ENCODE measurements at places on chromosomes 7 and 10. TPM values are rescaled to one million over a fixed set of nuclear protein-coding genes. Genes with fewer than 3 reads are reported as not detected.
A peak's percentile ranks its signal among the peaks of the same experiment; 100 is the strongest.

Gene ABCB8
- total RNA-seq = 39.8 TPM

Gene TMEM26
- not detected for total RNA-seq

Gene CAV2
- 385 TPM for total RNA-seq

Gene OPN1SW
- not detected for total RNA-seq

Gene IFIT1
- 9.8 TPM for total RNA-seq

Gene SFRP5
- total RNA-seq = 3.2 TPM

Gene COL17A1
- 1.2 TPM for total RNA-seq

Gene ZNF33B
- total RNA-seq = 30.4 TPM

DNA sequence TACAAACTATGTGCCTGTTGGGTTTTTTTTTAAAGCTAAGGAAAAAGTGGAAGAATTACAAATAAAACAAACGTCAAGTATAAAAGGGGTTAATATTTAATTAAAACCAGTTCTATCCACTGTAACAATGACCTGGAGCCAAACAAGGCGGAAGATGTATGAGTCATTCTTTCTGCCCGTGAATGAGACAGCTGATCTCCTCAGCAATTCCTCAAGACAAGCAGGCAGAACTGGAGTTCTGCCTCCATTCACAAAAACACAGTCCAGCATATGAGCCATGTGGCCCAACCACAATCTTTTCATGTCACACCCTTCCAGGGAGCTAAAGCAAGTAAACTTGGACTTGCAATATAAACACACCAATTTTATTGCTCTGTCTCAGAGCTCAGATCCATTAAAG lies 8.4 kb downstream of the ETV1 start:
- DNase-seq = no peak

DNA sequence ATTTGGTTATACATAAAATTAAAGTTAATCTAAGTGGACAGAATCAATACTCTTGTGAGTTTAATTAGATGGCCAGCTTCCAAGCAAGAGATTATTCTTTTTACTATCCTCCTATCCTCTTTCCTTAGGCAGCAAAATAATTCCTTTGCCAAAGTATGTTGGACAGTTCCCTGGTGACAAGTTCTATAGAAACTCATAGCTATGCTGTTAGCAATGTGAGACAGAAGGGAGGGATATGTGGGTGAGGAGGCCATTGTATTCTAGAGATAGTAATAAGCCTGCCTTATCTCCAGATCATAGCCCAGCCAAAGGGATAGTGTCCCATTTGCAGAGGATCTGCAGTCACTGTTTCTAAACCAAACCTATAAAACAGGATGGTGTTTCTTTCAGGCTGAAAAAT lies 181.6 kb upstream of the HDAC9 start:
- no peak for DNase-seq

- no peak for DNase-seq
Observed at GRCh38 chr10:103609231-103610082, 116.0 kb downstream of the NEURL1 start.

GRCh38 chr7:91045606-91046005 lies 218.6 kb upstream of the FZD1 start:
- no peak for DNase-seq

DNA sequence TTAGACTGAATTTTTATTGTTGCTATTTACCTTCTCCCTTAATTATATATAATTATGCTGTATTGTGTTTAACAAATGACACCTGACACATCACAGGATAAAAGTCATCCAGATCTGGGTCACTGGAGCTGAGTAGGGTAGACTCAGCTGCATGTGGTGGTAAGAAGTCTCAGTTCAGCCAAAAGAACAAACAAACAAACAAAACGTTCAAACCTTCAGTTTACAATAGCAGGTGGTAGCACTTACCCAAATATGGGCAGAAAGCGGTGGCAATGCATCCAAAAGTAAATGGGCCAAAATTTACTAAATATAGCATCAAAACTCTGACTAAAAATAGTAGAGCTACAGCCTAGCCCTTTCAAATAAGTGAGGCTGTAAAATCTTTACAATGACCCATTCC lies 42.2 kb downstream of the ZWINT start:
- DNase-seq = no peak

- DNase-seq = no peak
Observed at GRCh38 chr10:94123258-94123995, 129.7 kb downstream of the PLCE1 start.

GRCh38 chr10:114648368-114648767 lies 9.7 kb downstream of the ABLIM1 start:
- DNase-seq = no peak

GRCh38 chr10:24209946-24210491 lies 1.1 kb downstream of the KIAA1217 start:
- DNase-seq = no peak

DNA sequence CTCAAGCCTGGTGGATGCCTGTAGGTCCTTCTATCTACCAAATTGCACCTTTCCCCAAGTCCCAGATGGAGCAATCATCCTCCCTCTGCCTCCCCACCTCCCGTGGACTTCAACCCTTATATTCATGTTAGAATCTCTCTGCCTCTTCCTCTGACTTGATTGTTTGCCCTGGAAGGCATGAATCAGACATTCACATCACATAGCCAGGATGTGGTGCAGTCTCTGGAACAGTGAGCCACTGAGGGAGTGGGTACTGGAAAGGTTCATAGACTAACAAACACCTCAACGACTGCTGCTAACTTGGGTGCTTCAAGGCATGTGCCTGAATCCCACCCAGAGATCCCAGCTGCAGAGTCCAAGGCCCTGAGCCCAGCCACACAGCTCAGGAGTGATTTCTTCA lies 494.0 kb downstream of the TNS3 start:
- DNase-seq = no peak

GRCh38 chr10:49118430-49119074 lies 3.2 kb upstream of the VSTM4 start:
- no peak for DNase-seq

DNA sequence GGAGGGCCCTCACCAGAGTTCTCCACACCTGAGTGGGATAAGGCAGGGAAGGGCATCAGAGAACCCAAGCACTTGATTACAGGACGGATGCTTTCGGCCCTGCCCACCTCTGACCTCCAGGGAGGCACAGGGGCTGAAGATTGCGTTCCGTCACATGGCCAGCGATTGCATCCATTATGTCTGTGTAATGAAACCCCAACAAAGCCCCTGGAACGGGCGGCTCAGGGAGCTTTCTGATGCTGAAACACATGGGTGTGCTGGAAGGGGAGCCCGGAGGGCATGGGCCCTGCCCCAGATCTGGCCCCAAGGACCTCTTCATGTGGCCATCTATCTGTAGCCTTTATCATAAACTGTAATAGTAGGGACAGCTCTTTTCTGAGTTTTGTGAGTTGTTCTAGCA lies 117.2 kb downstream of the PTPN20 start:
- DNase-seq = peak; percentile 12

DNA sequence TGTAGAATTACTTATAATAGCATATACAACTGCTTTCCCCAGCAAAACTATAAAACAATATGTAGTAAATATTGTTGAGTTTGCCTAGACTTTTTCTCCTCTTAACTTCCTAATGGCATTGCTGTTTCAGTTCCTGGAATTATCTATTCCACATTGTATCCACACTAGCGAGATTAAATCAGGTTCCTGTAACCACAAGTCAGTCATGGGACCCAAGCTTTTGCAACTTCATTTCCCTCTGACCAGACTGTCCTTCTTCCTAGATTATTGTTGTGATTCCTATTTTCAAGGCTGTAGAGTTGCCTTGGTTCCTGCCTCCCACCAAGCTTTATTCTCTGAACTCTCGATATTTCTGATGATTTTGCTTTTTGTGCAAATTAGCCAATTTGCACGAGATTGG lies 173.3 kb upstream of the ZNF804B start:
- DNase-seq = no peak

DNA sequence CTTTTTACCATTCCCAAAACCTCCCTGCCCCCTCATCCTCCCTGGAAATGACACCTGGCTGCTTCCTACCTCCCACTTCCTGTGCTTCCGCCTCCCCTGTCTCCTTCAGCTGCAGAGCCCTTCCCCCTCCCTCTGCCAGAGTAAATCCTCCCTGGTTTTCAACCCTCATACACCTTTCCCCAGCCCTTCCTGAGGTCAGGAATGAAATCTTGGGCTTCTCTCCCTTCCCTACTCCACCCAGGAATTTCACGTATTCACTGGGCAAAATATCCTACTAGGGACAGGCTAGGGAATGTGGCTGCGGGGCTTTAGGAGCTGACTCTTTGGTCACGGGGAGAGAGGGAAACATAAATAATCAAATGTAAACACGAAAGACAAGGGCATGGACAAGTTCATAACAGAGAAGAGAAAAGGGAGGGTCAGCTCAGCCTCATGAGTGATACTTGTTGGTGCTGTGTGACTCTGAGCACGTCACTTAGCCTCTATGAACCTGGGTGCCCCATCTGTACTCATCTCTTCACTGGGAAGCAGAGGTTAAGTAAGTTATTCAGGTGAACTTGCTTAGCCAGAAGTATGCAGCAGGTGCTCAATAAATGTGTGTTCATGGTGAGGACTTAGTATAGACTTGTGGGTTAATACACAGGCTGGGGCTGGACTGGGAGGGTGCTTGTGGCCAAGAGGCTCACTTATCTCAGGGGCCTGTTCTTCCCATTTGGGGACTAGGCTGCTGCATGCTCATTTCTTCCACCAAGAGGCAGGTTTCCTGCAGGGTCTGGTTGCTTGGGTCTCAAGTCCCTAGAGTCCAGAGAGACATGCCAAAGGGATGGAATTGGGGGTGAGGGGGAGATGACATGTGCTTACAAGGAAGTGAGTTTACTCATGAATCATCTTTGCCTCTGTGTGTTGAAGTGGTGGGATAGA lies 10.0 kb upstream of the DUSP5 start:
- no peak for DNase-seq

DNA sequence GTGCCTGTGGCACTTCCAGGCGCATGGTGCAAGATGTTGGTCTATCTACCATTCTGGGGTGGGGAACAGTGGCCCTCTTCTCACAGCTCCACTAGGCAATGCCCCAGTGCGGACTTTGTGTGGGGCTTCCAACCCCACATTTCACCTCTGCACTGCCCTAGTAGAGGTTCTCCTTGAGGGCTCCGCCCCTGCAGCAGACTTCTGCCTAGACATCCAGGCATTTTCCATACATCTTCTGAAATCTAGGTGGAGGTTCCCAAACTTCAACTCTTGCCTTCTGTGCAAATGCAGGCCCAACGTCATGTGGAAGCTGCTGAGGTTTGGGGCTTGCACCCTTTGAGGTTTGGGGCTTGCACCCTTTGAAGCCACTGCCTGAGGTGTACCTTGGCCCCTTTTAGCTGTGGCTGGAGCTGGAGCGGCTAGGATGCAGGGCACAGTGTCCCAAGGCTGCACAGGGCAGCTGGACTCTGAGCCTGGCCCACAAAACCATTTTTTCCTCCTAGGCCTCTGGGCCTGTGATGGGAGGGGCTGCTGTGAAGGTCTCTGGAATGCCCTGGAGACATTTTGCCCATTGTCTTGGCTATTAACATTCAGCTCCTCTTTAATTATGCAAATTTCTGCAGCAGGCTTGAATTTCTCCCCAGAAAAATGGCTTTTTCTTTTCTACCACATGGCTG lies 130.6 kb upstream of the EFCAB10 start:
- DNase-seq = no peak

DNA sequence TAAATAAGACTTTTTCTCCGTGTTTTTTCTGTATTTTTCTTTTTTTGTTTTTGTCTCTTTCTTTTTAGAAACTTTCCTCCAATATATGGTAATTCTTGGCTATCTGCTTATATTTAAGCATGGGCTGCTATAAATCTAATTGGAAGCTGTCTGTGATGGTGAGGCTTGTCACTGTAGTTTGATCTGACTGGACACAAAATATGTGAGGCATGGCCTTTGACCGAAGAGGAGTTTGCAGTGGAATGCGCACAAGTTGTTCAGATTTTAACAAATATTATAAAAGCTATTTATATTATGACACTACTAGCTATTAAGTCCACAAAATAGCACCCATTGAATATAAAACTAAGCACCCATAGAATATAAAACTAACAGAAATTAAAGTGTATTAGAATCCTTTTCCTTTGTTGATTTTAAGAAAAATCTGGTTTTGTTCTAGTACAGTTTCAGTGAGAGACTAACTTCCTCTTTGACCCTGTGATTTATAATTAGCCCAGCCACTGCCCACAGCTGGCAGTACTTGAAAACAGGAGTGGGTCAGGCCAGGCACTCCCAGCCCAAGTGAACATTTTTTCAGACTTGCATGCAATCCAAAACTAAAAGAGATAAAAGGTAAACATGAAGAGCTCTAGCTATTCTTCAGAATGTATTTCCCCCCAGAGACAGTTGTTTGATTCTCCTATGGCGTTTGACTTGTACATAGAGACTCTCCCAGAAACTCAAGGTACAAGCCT lies 69.9 kb upstream of the FGL2 start:
- DNase-seq = peak; percentile 70

DNA sequence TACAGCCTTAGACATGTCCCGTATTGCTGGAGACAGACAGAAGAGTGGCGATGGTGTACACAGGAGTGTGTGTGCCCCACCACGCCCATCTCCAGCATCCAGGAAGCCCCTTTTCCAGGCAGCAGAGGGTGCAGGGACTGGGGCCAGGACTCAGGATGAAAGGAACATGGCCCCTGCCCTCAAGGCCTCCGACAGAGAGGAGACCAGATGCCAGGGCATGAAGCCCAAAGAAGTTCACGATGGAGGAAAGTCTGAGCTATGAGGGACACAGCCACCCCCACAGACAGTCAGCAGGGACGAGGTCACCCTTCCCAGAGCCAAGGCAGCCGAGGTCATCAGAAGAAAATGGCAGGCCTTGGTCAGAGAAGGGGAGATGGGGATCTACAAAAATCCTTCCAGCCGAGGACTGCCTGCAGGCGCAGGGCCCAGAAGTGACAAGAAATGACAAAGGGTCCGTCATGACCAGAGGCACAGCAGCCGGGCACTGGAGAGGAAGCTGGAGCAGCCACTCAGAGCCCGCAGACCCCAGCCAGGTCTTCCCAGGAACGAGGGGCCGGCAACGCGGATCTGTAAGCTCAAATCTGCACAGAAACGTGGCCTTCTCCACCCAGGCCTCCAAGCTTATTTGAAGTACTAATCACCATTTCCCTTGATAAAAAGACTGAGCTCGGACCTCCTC lies 78.7 kb upstream of the PPP2R2D start:
- peak; percentile 40 for DNase-seq

DNA sequence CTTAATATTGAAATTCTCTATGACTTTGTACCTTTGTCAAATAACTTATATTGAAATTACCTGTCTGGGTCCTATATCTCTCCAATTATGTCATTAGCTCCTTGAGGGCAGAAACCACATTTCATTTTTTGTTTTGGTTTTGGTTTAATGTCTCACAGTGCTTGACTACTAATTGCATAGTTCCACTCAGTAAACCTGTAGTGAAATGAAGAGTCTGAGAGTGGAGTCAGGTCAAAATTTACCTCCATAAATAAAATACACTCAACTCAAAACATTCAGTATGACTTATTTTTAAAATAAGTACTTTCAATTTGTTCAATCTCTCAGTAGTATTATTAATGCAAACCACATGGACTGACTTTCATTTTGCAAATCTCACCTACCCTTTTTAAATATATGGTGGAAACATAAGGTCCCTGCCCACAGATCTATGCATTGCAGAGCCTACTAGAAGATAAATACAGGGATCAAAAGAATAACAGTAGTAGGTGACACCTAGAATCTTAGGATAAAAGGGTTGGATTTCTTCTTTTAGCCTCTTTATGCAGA lies 32.5 kb downstream of the PDE1C start:
- no peak for DNase-seq

GRCh38 chr7:137360087-137360679 lies 16.6 kb upstream of the PTN start:
- no peak for DNase-seq

GRCh38 chr10:2882628-2883027 lies 184.7 kb upstream of the PFKP start:
- no peak for DNase-seq
